Glutamatergic neuron (in vitro differentiated cells): ENCODE measurements at places on chromosomes 11 and 22.

DNA sequence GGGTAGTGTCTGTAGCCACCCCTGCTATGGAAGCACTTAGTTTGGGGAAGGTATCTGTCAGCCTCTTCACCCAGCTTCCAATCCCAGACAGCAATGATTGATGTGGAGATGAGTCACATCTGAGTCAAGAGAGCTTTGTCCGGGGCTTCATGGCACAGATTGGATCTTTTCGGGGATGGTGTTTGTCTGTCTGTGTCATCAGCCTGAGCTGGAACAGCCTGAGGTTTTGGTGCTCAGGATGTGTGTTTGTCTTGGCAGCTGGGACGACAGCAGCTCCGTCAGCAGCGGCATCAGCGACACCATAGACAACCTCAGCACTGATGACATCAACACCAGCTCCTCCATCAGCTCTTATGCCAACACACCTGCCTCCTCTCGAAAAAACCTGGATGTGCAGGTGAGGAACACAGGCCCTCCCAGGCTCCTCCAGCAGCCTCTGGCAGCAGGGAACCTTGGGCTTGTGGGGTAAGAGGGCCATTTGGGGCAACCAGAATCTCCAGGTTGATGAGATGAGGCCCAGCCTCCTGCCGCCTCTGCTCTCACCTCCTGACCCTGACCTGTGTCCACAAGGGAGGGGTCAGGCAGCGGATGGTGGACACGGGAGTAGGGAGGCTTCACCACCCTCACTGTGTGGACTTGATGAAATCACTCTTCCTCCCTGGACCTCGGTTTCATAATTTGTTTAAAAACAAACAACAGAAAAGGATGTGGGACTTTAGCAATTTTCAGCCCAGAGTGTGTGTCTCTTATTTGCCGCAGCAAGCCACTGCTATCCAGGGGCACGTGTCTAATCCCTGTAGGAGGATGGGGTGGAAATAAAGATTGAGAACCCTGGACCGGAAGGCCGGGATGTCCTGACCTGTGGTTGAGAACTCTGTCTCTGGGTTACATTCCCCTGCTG is 124.3 kb downstream of the DBX1 start:
- no peak for DNase-seq

GRCh38 chr22:38946771-38947170 is 10.6 kb upstream of the APOBEC3A start:
- DNase-seq = no peak

- DNase-seq = no peak
Observed at GRCh38 chr11:74870485-74870884, 78.4 kb downstream of the XRRA1 start.

- no peak for DNase-seq
Observed at GRCh38 chr22:47631571-47632102, 869.2 kb downstream of the TBC1D22A start.
